Thymus (tissue), 14 donors: ENCODE measurements at places on chromosomes 7 and 10. TPM values are rescaled to one million over a fixed set of nuclear protein-coding genes. Genes with fewer than 3 reads are reported as not detected.

MKI67 gene
- polyA plus RNA-seq = 3.9 TPM

FBXL13 gene
- 1.0 TPM for polyA plus RNA-seq

DNA sequence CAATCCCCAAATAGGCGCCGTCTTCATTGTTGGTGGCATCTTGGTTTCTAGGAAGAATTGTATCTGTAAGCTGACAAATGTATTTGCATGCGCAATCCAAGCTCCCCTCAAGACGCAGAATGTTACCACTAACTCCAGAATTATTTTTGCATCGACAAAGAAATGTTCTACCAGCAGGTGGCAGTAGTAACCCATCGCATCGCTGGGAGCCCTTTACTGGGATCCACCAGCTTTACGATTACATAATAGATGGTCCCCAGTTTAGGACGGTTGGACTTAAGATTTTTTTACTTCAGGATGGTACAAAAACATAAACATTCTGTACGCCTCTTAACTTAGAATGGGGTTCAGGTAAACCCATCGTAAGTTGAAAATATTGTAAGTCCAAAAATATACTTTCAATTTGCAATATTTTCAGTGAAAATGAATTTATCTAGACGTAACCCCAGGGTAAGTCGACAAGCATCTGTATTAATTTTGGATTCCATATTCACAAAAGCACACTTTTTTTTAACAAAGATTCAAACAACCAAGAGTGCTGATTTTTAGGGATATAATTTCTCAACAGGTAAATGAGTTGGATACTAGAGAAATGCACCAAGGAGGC lies 114.0 kb upstream of the COBL start:
- peak; percentile 50 for DNase-seq

DNA sequence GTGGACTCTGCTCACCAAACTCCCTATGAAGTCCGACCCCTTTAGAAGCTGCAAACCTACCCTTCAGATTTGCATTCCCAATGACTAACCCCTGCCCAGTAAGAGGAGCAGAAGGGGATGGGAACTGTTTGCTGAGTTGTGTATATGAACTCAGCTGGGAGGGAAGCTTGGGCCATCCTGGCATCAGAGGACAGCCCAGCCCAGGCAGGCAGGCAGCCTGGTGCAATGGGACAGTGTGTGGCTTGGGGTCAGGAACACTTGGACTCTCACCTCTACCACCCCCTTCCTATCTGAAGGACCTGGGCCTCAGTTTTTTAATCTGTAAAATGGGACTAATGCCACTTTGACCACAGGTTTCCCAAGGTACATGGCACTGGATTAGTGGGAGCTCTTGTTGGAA lies 147.4 kb upstream of the GPR26 start:
- DNase-seq = no peak

- DNase-seq = no peak
These were observed 34.3 kb downstream of the NPY start for GRCh38 chr7:24318326-24318725.

GRCh38 chr7:77265666-77266065 lies 66.0 kb upstream of the FGL2 start:
- DNase-seq = no peak

DNA sequence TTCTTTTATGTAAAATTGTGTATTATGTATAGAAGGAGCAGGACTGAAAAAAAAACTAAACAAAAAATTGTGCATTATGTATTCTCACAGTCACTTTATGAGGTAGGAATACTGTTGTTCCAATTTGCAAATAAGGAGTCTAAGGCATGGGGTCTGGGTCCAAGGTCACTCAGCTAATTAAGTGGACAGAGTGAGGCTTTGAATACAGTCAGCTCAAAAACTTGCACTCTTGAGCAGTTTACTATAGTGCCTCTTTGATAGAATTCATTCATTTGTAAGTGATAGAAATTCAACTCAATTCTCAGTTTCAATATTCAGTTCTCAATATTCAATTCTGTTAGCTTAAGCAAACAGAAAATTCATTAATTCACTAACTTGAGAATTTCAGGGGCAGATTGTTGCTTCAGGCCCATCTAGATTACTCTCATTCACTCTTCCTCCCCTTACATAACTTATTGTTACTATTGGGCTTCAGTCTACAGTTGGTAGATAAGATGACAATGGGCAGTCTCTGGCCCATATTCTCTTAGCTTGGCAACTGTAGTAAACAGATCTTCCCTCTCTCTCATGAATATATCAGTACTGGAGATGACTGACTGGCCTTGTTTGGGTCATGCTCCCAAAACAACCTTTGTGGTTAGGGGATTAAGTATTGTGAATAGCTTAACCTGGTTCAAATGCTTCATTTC lies 86.6 kb downstream of the BTAF1 start:
- no peak for DNase-seq

- no peak for DNase-seq
These were observed 12.2 kb upstream of the GIMAP7 start for GRCh38 chr7:150502519-150502918.

DNA sequence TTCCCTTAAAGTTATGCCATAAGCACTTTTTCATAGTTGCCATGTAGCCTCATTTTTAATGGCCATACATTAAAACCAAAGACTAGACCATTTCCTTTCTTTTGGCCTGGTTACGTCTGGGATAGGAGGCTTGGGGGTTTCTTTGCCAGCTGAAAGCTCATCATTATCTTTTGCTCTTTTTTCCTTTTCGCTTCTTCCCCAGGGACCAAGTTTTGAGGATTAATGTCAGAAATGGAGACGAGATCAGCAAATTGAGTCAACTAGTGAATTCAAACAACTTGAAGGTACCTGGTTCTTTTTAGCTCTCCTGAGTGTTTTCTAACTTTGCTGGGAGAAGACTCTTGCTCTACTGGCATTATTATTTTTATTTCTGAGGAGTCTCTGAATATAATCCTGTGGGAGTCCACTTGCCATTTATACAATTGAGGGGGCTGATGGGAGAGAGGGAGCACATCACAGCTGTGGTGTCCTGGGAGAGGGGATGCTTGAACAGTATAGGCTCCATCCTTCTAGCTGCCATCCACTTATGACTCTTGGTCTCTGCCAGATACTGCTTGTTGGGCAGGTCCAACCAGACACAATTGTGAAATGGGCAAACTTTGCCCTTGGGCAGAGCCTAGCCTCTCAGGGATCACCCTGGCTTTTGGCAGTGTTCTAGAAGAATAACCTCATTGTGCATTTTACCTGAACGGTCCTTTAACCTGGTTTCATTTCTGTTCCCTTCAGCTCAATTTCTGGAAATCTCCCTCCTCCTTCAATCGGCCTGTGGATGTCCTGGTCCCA lies 5.8 kb downstream of the CPA4 start:
- no peak for DNase-seq
